ENCODE measurements at places on chromosomes 5 and 9. TPM values are rescaled to one million over a fixed set of nuclear protein-coding genes. Genes with fewer than 3 reads are reported as not detected.

Gene CPLANE1
- 30.8 TPM for total RNA-seq

Gene TRPM6
- 0.14 TPM for total RNA-seq

Gene CSF1R
- not detected for total RNA-seq

Gene IL13
- total RNA-seq, result not detected

Gene FOXD4L5
- total RNA-seq, result not detected

Measured in thoracic aorta endothelial cell (primary cell).